ENCODE measurements at places on chromosomes 12 and 14.
A peak's percentile ranks its signal among the peaks of the same experiment; 100 is the strongest.

GRCh38 chr14:100238419-100239210 is at the start of gene YY1:
Gene YY1 (plus strand): TSS chr14:100239144. CDS start chr14:100239245, 101 bp downstream.
- DNase-seq = peak; percentile 99

GRCh38 chr14:20327005-20327869 is 5.8 kb downstream of the CCNB1IP1 start:
- peak; percentile 88 for DNase-seq

DNA sequence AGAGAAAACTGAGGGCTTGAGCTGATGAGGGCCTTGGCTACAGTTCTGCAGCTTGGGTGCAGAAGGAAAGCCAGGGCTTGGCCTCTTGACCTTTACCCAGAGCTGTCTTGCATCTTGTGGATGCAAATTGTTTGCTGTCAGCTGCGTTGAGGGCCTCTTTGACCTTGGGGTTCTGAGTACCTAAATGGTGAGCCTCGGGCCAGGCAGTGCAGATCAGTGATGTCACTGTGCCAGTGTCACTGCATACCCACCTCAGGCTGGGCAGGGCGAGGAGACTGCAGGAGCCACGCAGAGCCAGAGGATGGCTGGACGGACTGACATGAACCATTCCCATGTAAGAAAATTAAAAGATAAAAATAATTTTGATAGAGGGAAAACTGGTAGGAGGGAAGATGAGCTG is 18.6 kb downstream of the ESRRB start:
- no peak for DNase-seq

- no peak for DNase-seq
Observed at GRCh38 chr12:93256256-93256969, 121.3 kb upstream of the NUDT4 start.

GRCh38 chr12:104801427-104801826 is 156.7 kb downstream of the SLC41A2 start:
- DNase-seq = no peak

DNA sequence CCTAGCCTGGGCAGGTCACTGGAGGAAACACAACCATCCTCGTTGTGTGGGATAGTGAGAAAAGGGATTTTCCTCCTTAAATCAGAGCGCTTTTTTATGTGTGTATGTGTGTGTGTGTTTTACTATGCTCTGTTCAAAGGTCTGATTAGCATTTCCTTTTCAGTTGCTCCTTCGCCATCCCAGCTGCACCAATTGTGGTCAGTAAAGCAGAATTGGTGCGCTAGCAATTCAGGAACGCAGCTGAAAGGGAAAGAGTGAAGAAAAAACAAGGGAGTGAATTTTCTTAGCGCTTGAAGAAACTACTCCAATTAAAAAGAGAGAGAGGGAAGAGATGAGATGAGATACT is 173.3 kb upstream of the PARP11 start:
- DNase-seq = no peak

- DNase-seq = peak; percentile 67
Observed at GRCh38 chr12:32482226-32482625, 82.9 kb downstream of the FGD4 start.

DNA sequence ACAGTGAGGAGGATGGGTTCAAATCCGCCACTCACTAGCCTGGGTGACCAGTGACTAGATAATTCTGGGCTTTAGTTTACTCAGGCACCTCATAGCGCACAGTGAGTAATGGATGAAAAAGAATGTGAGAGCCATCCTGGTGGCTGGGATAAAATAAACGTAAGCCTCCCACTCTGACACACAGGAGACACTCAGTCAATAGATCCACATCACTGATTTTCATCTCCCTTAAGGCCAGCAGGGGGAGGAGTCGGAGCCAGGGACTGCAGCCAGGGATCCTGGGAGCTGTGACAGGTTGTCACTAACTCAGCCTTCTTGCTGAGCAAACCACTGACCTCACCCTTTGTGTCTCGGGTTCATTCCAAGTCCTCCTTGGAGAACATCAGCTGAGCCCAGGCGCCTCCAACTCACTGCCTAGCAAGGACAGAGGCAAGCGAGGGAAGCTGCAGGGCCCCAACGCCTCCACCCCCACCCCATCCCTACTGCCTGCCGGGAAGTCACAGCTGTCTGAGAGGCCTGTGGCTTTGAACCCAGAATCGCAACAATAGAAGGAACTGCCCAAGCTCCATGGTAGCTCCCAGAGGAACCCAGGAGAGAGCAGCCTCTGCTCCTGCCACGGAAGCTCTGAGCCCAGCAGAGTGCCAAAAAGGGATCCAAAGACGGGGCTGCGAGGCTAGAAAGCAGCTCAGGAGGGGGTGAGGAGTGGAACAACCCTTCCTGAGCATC is 30.7 kb downstream of the PXN start:
- DNase-seq = peak; percentile 26

DNA sequence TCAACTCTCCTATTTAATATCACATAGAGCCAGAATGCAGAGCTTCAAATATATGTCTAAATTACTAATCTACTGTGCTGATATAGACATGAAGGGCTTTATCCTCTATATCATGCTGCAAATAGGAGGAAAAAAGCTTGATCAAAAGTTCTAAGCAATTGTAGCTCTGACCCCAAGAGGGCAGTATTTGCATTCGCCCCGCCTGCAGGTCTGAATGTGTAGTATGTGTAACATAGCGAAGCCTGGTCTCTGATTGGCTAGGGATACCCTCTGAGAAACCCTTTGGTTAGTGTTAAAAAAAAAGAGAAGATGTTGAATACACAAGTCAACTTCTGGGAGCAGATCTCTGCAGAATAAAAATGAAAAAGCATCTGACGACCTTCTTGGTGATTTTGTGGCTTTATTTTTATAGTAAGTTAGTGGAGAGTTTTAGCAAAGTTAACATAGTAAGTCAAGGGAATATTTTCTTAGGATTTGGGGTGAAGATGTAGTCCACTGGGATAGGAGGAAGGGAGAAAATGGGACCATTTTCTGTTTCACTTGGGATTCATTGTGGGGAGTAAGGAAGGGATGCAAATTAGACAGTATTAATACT is 151.6 kb upstream of the OR4E1 start:
- peak; percentile 82 for DNase-seq

- peak; percentile 51 for DNase-seq
Observed at GRCh38 chr12:998020-998874, 7.2 kb downstream of the ERC1 start.

DNA sequence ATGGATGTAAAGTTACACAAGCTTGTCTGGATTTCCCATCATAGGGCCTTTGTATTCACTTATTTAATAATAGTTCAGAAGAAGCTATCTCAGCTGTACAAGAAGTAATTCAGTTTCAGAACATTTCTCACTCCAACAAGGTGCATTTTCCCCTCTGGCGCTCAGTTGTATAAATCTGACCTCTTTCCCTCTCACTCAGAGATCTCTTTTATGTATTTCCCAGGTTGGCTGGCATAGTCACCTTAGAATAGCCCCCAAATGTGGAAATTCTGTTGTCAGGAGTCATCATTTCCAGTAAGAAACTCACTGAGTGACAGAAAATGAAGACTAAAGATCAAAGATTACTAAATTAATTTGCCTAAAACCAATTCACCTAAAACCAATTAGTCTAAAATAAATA is 11.2 kb downstream of the AJUBA start:
- DNase-seq = no peak

- DNase-seq = peak; percentile 64
Observed at GRCh38 chr12:118332511-118332910, 40.2 kb downstream of the TAOK3 start.

DNA sequence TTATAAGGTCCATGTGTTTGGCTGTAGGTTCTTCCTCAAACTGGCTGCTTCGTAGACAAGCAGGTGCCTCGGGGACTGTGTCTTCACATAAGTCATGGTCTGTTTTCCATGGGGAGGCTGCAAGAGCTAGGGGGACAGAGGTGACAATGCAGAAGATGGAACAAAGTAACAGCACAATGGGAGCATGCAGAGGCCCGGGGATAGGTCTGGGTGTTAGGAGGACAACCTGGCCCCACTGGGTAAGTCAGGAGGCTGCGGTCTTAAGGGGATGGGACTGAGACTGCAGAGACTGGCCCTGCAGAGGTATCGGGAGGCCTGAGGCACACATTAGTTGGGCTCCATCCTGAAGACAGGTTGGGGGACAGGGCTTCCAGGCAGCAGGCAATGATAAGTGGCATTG is 88.9 kb downstream of the NTF3 start:
- no peak for DNase-seq

GRCh38 chr12:115897729-115898128 is 379.8 kb downstream of the MED13L start:
- no peak for DNase-seq

DNA sequence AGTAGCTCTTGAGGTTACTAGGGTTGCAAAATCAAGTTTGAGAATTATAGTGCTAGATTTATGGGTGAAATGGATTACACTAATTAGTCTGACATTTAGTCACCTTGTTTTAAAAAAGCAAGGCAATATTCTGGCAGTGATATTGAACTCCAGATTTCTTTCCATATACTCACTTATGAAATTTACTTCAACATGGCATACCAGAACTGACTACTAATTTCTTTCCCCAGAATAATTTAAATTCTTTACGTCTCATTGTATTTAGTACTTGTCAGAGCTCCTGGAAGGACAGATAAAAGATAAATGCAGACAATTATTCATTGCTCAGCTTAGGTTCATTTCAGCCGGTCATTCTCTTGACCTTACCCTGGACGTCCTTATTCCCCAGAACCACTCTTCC is 24.3 kb downstream of the EMP1 start:
- no peak for DNase-seq

DNA sequence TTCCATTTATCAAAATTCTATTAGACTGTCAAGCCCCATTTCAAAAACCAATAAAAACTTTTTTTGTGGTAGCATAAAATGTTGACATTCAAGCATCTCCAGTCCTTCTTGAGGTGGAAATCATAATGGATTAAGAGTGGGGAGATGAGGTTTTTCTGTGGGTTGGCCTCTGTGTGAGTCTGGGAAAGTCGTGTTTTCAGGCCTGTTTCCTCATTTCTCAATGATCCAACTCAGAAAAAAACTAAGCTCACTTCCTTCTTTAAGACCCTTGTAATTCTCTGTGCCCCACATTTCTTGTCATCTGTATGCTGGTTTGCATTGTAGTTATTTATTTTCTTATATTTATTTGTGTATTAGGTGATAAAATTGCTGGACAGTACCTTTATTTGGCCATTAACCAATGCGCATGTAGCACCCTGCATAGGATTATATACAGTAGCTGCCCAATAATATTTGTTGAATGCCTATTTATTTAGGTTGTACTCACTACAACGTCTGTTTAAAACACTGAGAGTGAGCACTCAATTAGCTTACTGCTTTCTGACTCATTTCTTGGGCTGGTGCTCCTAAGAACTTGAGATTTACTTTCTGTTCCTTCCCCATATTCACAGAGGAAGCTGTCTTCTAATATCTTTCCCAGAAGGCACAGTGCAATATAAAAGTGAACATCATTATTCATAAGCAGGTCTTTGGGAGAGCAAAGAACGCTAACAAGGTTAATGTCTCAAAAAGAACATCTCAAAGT is 121.9 kb downstream of the DNAI7 start:
- DNase-seq = no peak

GRCh38 chr14:59126714-59127436 is 61.6 kb upstream of the DAAM1 start:
- DNase-seq = peak; percentile 87

DNA sequence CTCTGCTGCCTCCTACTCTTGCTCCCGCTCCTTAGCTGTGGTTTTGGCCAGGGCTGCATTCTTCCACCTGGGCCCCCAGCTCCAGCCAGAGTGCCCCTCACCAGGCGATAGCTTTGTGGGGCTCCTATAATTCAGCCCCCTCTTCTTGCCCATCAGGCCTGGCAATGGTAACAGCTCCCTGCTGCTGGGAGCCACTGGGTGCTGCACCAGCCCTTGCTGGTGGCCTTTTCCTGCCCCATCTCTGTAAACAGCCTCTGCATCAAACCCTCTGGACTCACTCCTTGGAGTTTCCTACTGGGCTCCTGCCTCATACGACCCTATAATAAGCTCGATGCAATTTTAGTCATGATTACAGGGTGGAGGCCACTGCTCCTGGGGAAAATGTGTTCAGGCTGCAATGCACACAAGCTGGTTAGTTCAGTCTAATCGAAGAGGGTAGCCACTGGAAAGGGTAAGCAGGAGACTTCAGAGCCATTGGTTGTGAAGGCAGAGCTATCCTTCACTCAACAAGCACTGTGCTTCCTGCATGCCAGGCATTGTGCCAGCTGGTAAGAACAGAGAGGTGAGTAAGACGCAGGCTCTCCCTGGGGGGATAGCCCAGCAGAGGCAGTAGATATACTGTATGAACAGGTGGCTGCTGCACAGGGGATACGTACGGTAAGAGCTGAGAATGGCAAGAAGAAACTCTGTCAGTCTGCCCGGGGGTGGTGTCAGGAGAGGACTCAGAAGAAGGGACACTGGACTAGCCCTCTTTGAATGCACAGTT is 24.7 kb downstream of the CLMN start:
- no peak for DNase-seq

DNA sequence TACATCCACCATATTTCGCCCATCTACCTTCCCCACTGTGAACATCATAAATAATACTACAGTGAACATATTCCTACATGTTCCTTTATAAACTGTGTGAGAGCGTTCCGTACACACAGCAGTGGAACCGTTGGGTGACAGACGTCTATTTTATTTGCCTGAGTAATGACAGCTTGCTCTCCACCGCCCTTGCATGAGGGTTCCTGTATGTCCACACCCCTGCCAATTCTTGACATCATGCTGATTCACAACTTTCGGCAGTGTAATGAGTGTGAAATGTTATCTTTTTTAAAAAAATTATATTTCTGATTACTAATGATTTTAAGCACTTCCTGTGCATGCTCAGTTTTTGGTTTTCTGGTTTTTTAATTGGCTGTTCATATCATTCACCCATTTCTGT is 4.3 kb upstream of the RAD52 start:
- DNase-seq = peak; percentile 53

- peak; percentile 25 for DNase-seq
Observed at GRCh38 chr12:57320639-57321038, 69.7 kb upstream of the STAC3 start.

GRCh38 chr12:25866586-25867378 is 91.7 kb upstream of the RASSF8 start:
- DNase-seq = no peak

- DNase-seq = no peak
Observed at GRCh38 chr12:122996188-122996601, 15.7 kb downstream of the ARL6IP4 start.

GRCh38 chr12:62817556-62818271 is 117.2 kb downstream of the PPM1H start:
- peak; percentile 47 for DNase-seq

- DNase-seq = no peak
Observed at GRCh38 chr12:132566516-132567131, 43.8 kb downstream of the LRCOL1 start.

GRCh38 chr12:124547626-124548025 is 19.8 kb downstream of the NCOR2 start:
- no peak for DNase-seq
